Coronary artery (tissue), 2 donors: ENCODE measurements at places on chromosomes 11 and 22.

- peak; percentile 47 for DNase-seq
Observed at GRCh38 chr11:116513278-116513823, 259.4 kb downstream of the BUD13 start.

GRCh38 chr22:47839595-47840227 lies 1077.3 kb downstream of the TBC1D22A start:
- DNase-seq: no peak

GRCh38 chr11:92297567-92298553 lies 73.2 kb downstream of the FAT3 start:
- DNase-seq: no peak

GRCh38 chr11:103893371-103893770 lies 143.1 kb upstream of the DDI1 start:
- no peak for DNase-seq

GRCh38 chr11:206526-207207 lies 532 bp downstream of the BET1L start:
- DNase-seq: peak; percentile 83

GRCh38 chr11:115170133-115170815 lies 333.9 kb downstream of the CADM1 start:
- no peak for DNase-seq

DNA sequence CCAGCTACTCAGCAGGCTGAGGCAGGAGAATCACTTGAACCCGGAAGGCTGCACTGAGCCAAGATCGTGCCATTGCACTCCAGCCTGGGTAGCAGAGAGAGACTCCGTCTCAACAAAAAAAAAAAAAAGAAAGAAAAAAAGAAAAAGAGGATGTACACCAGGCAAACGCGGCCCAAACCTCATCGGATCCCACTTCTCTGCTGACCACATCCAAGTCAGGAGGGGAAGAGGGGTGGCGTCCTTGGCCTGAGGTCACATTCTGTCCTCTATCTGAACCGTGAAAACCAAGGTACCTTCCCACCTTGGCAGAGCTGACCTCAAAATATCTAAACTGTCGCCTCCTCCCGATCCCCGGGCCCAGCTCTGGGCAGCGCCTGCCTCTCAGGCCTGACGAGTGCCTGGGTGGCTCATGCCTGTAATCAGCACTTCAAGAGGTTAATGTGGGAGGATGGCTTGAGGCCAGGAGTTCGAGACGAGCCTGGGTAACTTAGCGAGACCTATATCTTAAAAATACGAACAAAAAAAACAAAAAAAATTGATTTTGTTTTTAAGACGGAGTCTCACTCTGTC lies 25.1 kb downstream of the RGL4 start:
- no peak for DNase-seq

- DNase-seq: no peak
Observed at GRCh38 chr11:38304926-38305325, 1706.9 kb upstream of the RAG2 start.

DNA sequence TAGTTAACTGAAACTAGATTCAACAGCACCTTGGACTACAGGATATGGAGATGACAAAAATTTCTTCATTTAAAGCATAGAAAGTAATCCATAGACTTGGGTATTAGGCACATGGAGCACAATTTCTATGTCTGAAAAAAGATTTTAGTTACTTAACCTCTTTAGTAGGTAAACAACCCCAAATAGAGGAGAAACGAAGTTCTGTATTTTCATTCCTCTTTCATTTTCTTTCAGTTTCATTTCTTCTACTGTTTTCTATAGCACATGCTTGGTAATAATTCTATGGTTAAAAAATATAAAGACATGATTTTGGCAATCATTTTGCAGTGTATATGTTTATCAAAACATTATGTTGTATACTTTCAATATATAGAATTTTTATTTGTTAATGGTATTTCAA lies 99.5 kb downstream of the CASP12 start:
- DNase-seq: no peak

DNA sequence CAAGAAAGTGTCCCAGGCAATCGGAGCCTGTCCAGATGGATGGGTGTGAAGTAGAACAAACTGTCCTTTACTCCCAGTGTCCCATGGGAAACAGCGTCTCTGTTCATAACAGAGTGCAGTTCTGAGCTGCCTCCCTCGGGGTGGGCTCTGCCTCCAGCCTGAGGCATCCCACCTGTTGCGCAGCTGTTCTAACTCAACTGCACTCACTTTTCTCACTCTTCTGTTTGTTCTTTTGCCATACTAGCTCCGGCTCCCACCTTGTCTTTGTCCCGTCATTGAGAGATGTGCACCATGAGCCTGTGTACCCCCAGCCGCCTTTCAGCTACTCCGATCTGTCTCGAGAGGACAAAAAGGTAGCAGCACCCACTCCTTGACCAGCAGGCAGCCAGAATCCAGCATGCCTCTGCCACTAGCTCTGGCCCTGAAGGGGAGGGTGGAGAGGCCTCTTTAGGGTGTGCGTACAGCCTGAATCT lies 20.7 kb upstream of the CDC42EP2 start:
- no peak for DNase-seq

- no peak for DNase-seq
Observed at GRCh38 chr11:43498561-43498960, 139.8 kb downstream of the TTC17 start.

DNA sequence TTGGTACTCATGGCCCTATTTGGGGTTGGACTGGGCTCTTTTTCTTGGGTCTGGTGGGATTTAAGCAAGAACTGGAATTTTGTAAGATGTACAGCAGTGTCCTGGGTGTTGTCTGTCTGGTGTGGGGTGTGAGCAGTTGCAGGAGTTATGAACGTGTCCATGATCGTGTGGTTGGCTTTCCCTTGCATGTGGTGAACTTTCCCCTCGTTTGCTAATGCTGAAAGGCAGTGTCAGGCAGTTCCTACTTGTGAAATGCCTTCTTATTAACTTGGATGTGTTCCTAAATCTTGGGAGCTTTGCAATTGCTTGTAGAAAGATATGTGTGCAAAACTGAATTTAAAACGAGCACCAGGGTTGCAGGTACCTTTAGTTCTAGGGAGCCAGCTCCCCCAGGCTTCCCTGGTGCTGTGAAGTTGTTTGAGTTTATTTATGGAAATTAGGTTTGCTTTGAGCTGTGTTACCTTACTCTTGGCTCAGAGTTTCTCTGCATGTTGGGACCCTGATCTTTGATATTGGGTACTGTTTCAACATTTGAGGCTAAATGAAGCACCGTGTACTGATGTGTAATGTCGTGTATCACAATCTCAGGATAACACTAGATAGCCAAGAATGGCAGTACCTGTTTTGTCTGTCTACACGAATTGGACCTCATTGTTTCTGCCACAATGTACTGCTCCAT lies 35.8 kb upstream of the HSD17B12 start:
- no peak for DNase-seq
